Activated naive CD4-positive, alpha-beta T cell treated with anti-CD3 and anti-CD28 coated beads, Interleukin-2, amount 10 ng/mL, durations not matched to agents 7 days and 5 days (primary cell): ENCODE measurements at places on chromosomes 5 and 9.

GRCh38 chr5:81842795-81843398, 92.0 kb upstream of the SSBP2 start:
- no peak overlapping the region for H3K4me3 ChIP-seq
- H3K27ac ChIP-seq: no peak overlapping the region
- H3K36me3 ChIP-seq: no peaks in the 10 kb centered on the region
- peaks cover 4% of the 10 kb centered on the region for H3K27me3 ChIP-seq
- no peaks in the 10 kb centered on the region for H3K4me1 ChIP-seq
- DNase-seq: no peak

DNA sequence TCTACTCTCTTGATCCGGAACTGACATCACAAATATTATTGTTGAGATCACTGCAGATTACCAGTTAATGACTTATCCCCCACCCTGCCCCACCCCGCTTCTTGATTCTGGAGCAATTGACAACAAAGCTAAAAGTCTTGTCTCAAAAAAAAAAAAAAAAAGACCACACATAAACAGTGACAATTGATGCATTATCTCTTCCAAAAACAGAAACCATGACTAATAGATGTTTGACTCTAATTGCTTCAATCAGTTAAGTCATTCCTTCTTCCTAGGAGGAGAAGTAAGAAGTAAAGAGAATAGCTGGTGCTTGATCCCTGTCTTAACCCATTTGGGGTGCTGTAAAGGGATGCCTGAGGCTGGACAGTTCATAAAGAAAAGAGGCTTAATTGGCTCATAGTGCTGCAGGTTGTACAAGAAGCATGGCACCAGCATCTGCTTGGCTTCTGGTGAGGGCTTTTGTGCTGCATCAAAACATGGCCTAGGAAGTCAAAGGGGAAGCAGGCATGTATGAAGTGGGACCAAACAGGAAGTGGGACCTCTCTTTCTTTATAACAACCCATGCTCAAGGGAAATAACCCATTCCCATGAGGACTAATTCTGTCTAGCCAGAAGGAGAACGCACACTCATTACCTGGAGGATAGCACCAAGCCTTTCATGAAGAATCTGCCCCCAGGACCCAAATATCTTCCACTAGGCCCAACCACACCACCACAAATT, 158.7 kb downstream of the TMEM167A start:
- H3K27me3 ChIP-seq: no peaks in the 10 kb centered on the region
- H3K4me1 ChIP-seq: no peaks in the 10 kb centered on the region

GRCh38 chr9:125932012-125932411, 184.8 kb downstream of the PBX3 start:
- no peaks in the 10 kb centered on the region for H3K4me1 ChIP-seq
- DNase-seq: no peak
- H3K27me3 ChIP-seq: no peaks in the 10 kb centered on the region
- no peaks in the 10 kb centered on the region for H3K36me3 ChIP-seq
- H3K4me3 ChIP-seq: no peak overlapping the region
- H3K27ac ChIP-seq: no peak overlapping the region

DNA sequence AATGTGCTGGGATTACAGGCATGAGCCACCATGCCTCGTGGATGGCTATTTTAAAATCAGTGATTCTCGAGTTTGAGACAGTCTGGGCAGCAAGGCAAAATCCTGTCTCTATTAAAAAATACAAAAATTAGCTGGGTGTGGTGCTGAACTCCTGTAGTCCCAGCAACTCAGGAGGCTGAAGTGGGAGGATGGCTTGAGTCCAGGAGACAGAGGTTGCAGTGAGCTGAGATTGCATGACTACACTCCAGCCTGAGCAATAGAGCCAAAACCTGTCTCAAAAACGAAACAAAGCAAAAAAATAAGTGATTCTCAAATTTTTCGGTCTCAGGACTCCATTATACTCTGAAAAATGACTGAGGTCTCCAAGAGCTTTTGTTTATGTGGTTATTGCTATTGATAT, 47.9 kb upstream of the HSPA9 start:
- DNase-seq: no peak
- peaks cover 66% of the 10 kb centered on the region for H3K27me3 ChIP-seq
- H3K4me3 ChIP-seq: no peak overlapping the region
- no peaks in the 10 kb centered on the region for H3K36me3 ChIP-seq

- H3K4me3 ChIP-seq: no peak overlapping the region
- no peaks in the 10 kb centered on the region for H3K27me3 ChIP-seq
- no peak for DNase-seq
- no peak overlapping the region for H3K27ac ChIP-seq
- no peaks in the 10 kb centered on the region for H3K4me1 ChIP-seq
- no peaks in the 10 kb centered on the region for H3K36me3 ChIP-seq
These were observed 1876.0 kb upstream of the C9orf72 start for GRCh38 chr9:29449306-29449705.

DNA sequence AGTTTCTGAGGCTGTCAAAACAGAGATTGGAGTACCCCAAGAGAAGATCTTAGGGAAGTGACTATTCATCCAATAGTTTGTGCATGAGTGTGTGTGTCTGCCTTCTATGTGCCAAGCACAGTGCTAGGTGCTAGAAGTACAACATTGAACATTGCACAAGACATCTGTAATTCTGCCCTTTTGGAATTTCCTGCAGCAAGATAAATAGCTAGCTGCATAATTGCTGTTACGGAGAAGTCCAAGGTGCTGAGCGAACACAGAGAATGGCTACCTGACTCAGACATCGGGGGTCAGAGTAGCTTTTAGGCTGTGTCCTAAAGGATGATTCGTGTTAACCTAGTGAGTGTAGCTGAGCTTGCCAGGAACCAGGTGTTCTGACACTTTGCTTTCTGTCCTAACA, 44.8 kb downstream of the PAPPA start:
- no peaks in the 10 kb centered on the region for H3K4me1 ChIP-seq
- no peak for DNase-seq
- H3K4me3 ChIP-seq: no peak overlapping the region
- H3K36me3 ChIP-seq: no peaks in the 10 kb centered on the region
- no peaks in the 10 kb centered on the region for H3K27me3 ChIP-seq
